ENCODE measurements at places on chromosomes 3 and 15. TPM values are rescaled to one million over a fixed set of nuclear protein-coding genes. Genes with fewer than 3 reads are reported as not detected.

GOLGA8T gene
- 1.0 TPM for total RNA-seq

COL8A1 gene
- total RNA-seq = 0.87 TPM

ZNF80 gene
- total RNA-seq = not detected

ILDR1 gene
- total RNA-seq = 2.3 TPM

WDR93 gene
- total RNA-seq = not detected

NANOGP8 gene
- 2.1 TPM for total RNA-seq

UBAP1L gene
- total RNA-seq = 2.0 TPM

DUOX1 gene
- total RNA-seq = 2.1 TPM

GOLGA8A gene
- 37.2 TPM for total RNA-seq

ANKRD63 gene
- 1.2 TPM for total RNA-seq

RAD18 gene
- 22.9 TPM for total RNA-seq

SLC28A1 gene
- 0.16 TPM for total RNA-seq

UBA5 gene
- 38.6 TPM for total RNA-seq

LHFPL4 gene
- 18.9 TPM for total RNA-seq

C3orf52 gene
- total RNA-seq = 10.3 TPM

GHSR gene
- not detected for total RNA-seq

THBS1 gene
- total RNA-seq = 37.1 TPM

ACP3 gene
- total RNA-seq = 2.5 TPM

SKOR1 gene
- 0.11 TPM for total RNA-seq

FILIP1L gene
- total RNA-seq = 0.11 TPM

HYKK gene
- total RNA-seq = 3.1 TPM

ZMAT3 gene
- total RNA-seq = 19.8 TPM

SLC38A3 gene
- 0.90 TPM for total RNA-seq

IL17RD gene
- 72.9 TPM for total RNA-seq

CDAN1 gene
- 16.4 TPM for total RNA-seq

MPI gene
- total RNA-seq = 65.1 TPM

TMEM207 gene
- total RNA-seq = not detected

TGM5 gene
- not detected for total RNA-seq

STAB1 gene
- 2.6 TPM for total RNA-seq

GTPBP8 gene
- 18.6 TPM for total RNA-seq

RABL3 gene
- 18.2 TPM for total RNA-seq

MYL3 gene
- not detected for total RNA-seq

COL6A5 gene
- total RNA-seq = 0.02 TPM

CNTN3 gene
- 0.17 TPM for total RNA-seq

C3orf22 gene
- total RNA-seq = not detected

FEZF2 gene
- total RNA-seq = not detected

SPTSSB gene
- total RNA-seq = 14.1 TPM

LIPH gene
- 0.27 TPM for total RNA-seq

IL17RE gene
- total RNA-seq = 3.0 TPM

TMEM39A gene
- total RNA-seq = 46.7 TPM

SHF gene
- total RNA-seq = 33.1 TPM

CD276 gene
- total RNA-seq = 153 TPM

ADPRH gene
- 4.1 TPM for total RNA-seq

LRRC2 gene
- 4.0 TPM for total RNA-seq

HTR3E gene
- not detected for total RNA-seq

TIMP4 gene
- 4.8 TPM for total RNA-seq

SLC12A1 gene
- total RNA-seq = 0.39 TPM

SHQ1 gene
- total RNA-seq = 27.2 TPM

CFAP161 gene
- not detected for total RNA-seq

ATP10A gene
- total RNA-seq = 2.1 TPM

SFMBT1 gene
- total RNA-seq = 20.9 TPM

PLEKHO2 gene
- total RNA-seq = 21.9 TPM

OR5K3 gene
- total RNA-seq = not detected

PROK2 gene
- 2.0 TPM for total RNA-seq

DGKG gene
- total RNA-seq = 0.92 TPM

MYEF2 gene
- 112 TPM for total RNA-seq

CCDC39 gene
- 0.44 TPM for total RNA-seq

CLDN18 gene
- total RNA-seq = 0.16 TPM

SLC7A14 gene
- 0.62 TPM for total RNA-seq
